Activated CD4-positive, alpha-beta T cell treated with anti-CD3 and anti-CD28 coated beads for 24 hours (primary cell): ENCODE measurements at places on chromosomes 16 and 17.

DNA sequence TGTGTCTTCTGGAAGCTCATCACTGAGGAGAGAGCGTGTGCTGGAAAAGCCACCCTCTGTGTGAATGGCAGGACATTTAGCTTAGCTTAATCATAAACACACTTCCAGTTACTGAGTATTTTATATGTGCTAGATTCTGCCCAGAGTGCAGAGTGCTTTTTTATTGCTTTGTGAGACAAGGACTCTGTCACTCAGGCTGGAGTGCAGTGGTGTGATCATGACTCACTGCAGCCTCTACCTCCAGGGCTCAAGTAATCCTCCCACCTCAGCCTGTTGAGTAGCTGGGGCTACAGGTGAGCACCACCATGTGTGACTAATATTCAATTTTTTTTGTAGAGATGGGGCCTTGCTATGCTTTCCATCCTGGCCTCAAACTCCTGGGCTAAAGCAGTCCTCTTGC, 61.4 kb upstream of the IRX3 start:
- no peak for DNase-seq

GRCh38 chr17:36686123-36686669, 84.8 kb downstream of the MRM1 start:
- no peak for DNase-seq

GRCh38 chr17:34254651-34255380, at the start of gene CCL2:
Gene CCL2, plus strand, starts transcription at chr17:34255285. Its CDS starts 65 bp downstream, at chr17:34255350.
- DNase-seq, result no peak

- no peak for DNase-seq
Measured at GRCh38 chr17:69150333-69150732, 8.6 kb upstream of the ABCA6 start.

DNA sequence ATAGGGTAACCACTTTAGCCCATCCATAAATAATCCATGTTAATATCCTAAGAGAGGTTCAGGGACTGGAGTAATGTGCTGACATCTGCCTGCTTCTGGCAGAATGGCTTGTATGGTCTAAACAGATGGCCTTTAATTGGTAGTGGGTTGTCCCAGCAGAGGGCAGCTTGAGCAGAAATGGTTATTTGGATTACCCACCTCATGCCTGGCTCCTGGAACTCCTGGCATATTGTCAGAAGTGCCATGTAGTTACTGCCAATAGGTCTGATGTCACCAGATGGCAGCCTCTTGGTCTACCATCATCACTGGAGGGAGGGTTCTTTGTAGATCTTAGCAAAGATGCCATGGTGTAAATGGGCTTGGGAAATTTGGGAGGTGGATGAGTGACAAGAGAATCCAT, 157.5 kb upstream of the SOX9 start:
- DNase-seq, result no peak

DNA sequence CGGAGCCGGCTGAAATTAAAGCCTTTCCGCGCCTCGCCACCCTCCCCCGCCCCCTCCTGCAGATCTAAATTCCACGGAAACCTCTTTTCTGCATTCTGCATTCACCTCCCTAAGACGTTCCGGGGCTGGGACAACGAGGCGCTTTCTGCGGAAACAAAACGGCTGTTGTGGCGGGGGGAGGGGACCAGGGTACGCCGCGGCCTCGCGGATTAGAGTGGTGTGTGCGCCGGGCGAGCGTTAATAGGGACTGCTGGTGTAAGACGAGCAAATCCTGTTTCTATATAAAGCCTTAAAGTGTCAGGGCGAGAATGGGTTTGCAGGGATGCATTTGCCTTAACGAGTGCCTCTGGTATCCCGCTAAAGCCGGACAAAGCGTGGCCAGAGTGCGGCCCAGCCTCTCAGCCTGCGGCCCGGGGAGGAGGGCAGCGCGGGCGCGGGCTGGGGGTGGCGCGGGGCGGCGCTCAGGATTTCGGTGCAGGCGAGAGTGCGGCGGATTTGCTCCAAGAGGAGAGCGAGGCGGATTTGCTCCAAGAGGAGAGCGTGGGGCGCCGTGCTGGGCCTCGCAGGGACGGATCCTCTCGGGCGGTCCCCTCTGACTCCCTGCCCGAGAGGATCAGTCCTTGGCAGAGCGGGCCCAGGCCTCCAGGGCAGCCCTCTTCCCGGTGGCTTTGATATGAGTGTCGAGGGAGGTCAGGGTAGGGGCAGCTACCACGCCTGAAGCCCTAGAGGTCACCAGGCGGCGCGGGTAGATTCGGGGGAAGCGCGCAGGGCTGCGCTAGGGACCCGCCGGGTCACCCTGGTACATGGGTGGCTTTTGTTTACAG, 5.1 kb downstream of the BAHCC1 start:
- DNase-seq, result no peak

DNA sequence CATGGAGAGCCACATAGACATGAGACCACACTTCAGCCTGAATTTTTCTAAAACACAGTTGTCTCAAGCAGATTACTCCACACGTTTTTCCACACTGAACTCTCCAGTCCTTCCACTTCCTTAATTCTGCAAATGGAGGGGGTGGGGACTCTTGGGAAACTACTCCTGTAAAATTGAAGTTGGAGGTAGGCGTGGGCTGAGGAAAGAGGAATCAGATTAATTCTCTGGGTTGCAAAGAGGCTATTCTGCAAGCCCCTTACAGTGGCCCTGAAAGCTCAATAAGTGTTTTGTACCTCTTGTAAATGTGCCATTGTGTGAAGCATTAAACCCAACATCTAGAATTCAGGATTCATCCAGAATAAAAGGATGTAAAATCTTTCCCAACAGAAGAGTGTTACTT, 9.6 kb downstream of the MARVELD3 start:
- no peak for DNase-seq

DNA sequence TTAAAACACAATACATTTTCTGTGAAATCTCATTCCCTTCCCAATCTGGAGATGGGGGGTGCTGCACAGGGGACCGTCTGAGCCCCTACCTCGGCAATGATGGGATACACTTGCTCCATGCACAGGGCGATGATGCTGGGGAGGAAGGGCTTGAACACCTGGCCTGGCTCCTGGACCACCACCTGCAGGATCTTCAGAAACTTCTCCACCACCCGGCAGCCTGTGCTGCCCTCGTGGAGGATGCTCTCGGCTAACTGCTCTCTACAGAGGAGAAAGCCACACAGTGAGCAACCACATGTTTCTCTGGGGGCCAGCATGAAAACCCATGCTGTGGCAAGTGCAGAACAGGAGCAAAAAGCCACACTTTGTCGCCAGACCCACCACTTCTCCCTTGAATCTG, 42.4 kb upstream of the GSG1L start:
- DNase-seq, result no peak

DNA sequence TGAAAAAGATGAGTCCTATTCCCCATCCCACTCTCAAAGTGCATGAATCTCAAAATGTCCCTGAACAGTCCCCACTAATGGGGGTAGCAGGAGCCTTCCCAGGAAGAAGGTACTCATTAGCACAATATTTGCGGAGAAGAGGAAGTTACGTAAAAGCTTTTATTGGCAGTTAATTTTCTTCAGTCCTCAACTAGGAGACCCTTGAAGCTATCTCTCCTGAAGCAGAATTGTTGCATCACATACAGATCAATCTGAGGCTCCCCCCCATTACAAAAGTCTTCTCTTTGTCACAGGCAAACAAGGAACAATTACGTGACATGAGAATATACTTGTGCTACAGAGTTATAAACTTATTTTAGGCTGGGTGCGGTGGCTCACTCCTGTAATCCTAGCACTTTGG, 14.2 kb downstream of the SLFN12L start:
- no peak for DNase-seq
